ENCODE measurements at places on chromosomes 11 and 22.

GRCh38 chr11:35631891-35632290, 13.6 kb downstream of the FJX1 start:
- DNase-seq: no peak

- no peak for DNase-seq
Observed at GRCh38 chr11:102760344-102761035, 19.9 kb downstream of the MMP10 start.

DNA sequence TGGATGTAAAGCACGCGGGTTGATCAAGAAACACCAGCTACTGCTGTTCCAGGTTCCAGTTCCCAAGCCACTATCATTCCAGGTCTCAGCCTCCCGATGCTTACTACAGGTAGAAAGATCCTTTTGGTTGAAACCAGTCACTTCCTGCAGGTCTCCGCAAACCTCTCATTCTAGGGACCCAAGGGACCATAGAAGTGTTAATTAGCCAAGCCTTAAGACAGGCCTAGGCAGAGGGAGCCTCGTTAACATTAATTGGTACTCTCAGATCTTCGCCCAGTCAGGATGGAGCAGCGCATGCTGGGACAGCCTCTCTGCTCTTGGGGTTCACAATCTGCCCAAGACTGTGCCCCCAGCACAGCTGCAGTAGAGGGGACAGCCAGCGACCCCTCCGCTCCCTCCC, 11.2 kb upstream of the OAF start:
- no peak for DNase-seq

DNA sequence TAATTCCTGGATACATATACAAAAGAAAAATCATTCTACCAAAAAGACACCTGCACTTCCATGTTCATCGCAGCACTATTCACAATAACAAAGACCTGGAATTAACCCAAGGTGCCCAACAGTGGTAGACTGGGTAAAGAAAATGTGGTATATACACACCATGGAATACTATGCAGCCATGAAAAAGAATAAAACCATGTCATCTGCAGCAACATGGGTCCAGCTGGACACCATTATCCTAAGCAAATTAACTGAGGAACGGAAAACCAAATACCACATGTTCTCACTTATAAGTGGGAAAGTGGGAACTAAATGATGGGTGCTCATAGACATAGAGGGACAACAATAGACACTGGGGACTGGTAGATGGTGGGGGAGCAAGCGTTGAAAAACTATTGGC, 4.5 kb downstream of the TRPM5 start:
- DNase-seq: no peak

GRCh38 chr22:47789171-47789570, 1026.7 kb downstream of the TBC1D22A start:
- no peak for DNase-seq

- DNase-seq: no peak
Observed at GRCh38 chr11:125271483-125272091, 107.0 kb downstream of the PKNOX2 start.

DNA sequence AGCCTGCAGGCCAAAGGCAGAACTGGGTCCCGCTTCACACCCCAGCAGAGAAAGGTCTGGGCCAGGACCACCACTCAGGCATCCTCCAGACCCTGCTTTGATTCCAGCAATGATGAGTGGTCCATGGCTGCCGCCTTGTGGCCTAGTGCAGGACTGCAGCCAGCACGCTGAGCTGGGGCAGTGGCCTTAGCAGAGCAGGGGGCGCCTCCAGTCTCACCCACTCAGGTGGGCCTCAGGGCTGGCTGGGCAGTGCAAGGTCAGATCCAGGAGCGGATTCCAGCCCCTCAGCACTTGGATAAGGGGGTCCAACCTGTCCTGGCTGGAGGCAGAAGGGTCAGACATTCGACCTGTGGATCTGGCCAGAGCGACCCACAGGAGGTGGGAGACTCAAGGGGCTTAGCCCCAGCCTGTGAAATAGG, 9.6 kb upstream of the PDE2A start:
- DNase-seq: peak; percentile 52

DNA sequence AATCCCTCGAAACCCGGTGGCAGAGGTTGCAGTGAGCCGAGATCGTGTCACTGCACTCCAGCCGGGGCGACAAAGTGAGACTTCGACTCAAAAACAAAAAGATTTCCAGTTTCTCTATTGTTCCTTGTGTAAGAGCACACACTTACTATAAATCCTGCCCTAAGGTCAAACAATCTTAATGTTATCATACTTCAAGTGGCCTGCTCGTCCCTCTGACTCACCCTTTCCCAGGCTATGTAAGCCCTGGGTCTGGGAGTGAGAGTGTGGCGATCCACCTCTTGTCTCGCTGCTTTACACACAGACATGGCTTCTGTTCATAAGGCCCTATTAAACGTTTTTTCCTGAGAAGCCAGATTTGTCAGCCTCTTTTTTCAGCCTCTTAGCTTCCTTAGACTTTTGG, 24.4 kb upstream of the A4GALT start:
- no peak for DNase-seq

- no peak for DNase-seq
Observed at GRCh38 chr11:95011376-95011775, 13.7 kb upstream of the KDM4E start.

DNA sequence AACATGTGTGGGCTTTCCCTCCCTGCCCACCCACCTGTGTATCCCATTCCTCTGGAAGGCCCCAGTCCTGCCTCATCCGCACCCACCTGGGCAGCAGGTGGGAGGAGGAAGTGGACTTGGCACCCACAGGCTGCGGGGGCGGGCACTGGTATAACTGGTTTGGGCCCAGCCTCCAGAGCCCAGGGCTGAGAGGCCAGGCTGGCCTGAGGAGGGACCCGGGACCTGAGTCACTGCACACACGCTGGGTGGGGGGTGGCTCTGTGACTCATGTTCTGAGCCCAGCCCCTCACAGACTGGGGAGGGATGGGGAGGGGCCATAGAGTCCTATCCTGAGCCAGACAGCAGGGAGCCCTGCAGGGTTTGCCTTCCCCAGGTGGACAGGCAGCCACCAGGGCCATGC, 16.7 kb downstream of the PHLDA2 start:
- no peak for DNase-seq

GRCh38 chr11:61121192-61121831, 19.0 kb downstream of the CD5 start:
- DNase-seq: no peak

DNA sequence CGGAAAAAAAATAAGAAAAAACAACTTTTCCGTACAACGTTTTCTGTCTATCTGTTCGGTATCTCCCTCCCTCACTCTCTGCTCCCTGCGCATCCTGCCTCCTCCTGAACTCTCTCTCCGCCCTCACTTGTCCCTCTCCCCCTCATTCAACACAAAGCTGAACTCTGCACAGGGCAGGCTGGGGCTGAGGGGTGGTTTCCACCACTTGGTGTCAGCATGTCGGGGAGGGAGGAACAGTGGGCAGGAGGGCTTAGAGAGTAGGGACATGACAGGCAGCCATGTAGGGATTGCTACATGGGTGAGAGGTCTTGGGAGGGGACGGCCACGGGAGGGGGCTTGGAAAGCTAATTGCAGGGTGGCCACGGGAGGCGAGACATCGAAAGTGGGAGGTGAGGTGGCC, 17.6 kb downstream of the SLC22A12 start:
- no peak for DNase-seq

- no peak for DNase-seq
Observed at GRCh38 chr22:27412866-27413445, 388.6 kb downstream of the MN1 start.
